ENCODE measurements at places on chromosomes 12 and 14. TPM values are rescaled to one million over a fixed set of nuclear protein-coding genes. Genes with fewer than 3 reads are reported as not detected.

AMN gene
- total RNA-seq, result 0.34 TPM

SRRM4 gene
- total RNA-seq, result 183 TPM

SYCP3 gene
- total RNA-seq, result not detected

SIX6 gene
- total RNA-seq, result not detected

AKAP5 gene
- total RNA-seq, result 0.15 TPM
